Stimulated activated CD8-positive, alpha-beta memory T cell treated with anti-CD3 and anti-CD28 coated beads, Interleukin-4, amount 100 ng/mL, for 1 hour (primary cell): ENCODE measurements at places on chromosomes 3 and 15.

- no peak for DNase-seq
Measured at GRCh38 chr3:39013289-39013688, 38.5 kb downstream of the SCN11A start.

DNA sequence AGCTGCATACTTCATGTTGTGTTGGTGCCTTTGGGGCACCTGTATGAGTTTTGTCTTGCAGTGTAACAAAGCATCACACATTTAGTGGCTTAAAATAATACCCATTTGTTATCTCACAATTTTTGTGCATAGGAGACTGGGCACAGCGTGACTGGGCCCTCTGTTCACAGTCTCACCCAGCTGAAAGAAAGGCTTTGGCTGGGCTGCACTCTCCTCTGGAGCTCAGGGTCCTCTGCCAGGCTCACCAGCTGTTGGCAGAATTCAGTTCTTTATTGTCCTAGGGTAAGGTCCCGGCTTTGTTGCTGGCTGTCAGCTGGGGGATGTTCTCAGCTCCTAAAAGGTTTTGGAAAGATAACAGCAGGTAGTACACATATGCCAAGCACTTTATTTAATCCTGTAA lies 263.3 kb downstream of the CLSTN2 start:
- DNase-seq, result no peak

DNA sequence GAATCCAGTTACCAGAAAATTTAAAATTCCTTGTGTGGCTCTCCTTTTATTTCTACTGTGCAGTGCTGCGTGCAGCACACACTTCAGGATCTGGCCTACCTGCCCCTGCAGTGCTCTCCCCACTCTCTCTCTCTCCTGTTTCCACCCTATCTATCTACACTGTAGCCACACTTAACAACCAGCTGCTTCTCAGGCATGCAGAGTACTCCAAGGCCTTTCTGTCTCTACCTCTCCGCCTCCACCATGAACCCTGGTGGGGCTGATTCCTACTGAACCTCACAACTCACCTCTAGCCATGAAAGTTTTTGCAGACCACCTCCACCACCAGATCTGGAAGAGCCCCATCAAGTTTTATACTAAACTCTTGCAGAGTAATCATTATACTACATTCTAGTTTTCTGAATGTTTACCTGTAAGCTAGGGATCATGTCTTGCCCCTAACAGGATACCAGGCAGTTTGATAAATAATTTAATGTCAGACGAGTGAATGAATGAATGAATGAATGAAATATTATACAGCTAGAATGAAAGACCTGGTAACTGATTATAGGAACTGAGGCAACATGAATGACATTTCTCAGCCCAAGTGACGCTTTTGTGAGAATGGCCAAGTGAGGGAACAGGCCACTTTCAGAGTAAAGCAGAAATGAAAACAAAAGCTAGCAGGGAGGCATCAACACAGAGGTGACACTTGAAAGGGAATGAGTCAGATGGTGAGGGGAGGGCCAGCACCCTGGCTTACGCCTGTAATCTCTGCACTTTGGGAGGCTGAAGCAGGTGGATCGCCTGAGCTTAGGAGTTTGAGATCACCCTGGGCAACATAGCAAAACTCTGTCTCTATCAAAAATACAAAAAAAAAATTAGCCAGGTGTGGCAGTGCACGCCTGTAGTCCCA lies 363.5 kb downstream of the FOXP1 start:
- DNase-seq, result no peak

- peak; percentile 34 for DNase-seq
Measured at GRCh38 chr3:169764312-169764881, 463 bp downstream of the TERC start.

GRCh38 chr3:30620402-30621360 lies 14.3 kb downstream of the TGFBR2 start:
- no peak for DNase-seq

DNA sequence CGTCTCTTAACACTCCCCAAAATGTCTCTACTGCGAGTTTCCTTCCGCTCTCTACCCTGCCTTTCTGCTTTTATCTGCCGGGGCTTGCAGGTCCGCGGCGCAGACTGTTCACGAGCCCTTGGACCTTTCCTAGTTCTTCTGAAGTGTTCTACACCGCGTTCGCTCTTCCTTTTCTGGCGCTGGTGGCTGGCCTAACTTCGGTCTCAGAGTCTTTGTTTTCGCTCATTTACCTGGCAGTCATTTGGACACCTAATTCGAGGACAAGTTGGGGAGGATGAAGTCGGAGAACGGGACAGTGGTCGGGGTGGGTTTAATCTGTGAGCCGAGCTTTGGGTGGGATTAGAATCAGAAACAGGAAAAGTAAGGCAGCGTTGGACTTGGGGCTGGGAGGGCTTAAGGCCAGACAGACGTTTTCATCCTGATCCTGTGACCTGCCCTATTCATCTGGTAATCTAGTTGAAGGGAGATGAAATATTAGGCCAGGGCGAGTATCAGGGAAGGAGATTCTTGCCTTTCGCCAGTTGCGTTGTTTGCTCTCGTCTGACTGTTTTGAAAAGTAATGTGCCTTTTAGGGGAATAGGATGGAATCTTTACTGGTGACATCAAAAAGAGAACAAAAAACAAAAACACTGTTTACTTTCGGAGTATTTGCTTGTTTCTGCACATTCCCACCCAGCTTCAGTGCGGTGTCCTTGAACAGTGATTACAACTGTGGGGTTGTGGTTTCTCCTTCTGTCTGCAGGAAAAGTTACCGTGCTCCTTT lies 1.8 kb downstream of the DIPK2A start:
- DNase-seq, result peak; percentile 44

DNA sequence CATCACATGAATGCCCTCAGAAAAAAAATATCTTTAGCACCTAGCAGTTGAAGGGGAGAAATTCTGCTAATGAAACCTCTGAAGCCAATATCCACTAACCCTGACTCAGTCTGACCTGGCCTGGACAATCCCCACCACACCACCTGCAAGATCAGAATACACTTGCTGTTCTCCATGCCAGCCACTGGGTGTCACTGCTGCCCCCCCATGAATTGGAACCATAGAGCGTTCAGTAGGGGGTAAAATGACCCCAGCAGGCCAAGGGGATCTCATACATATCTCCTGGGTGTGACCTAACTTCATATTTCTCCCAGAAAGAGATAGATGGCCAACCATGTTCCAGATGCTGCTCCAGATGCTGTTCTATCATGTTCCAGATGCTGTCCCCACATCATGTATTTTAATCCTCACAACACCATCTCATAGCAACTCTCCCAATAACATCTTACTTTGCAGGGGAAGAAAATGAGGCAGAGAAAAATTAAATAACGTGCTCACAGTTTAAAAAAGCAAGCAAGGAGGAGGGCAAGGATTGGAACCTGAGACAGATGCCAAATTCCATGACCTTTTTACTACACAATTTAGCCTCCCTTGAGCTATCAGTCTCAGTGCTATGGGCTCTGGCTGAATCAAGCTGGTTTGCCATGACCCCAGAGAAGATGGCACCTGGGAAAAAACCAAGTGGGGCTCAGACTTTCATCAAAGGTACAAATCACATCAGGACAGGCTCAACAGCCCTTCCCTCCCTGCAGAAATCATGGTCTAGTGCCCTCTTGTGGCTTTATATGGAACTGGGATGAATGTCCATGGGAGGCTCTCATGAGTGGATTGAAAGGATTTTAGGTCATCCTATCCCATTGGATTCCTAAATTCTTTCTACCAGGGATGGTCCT lies 12.4 kb downstream of the NTRK3 start:
- DNase-seq, result no peak

GRCh38 chr3:17678116-17678741 lies 64.2 kb downstream of the TBC1D5 start:
- DNase-seq, result no peak

DNA sequence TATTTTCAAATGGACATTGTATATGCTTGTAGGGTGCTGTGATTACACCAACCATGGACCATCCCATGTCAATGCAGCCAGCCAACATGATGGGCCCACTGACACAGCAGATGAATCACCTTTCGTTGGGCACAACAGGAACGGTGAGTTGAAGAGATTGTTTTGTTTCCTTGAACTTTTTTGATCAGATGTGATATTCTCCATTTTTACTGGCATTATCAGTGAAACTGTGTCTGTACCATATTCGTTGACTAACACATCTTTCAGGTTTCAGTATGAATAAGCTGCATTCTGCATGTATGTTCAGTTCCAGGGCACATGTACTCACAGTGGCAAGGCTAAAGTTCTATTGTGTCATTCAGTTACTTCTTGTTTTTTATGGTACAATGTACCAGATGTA lies 655.2 kb downstream of the RBMS3 start:
- no peak for DNase-seq

DNA sequence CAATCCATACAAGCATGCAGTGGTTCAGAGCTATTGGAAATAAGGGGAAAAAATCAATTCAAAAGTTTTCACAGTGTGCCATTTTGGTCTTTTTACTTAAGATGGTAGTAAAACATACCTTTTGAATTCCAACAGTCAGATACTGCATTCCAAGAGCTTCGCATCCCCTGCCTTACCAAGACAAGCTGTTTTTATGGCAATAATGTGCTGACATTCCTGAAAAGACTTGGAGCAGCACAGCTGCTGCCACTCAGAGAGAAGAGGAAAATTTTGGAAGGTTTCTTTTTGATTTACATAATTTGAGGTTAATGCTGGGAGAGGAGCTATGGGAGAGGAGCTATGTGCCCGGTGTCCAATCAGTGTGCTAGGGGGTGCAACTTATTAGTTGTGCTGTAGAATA lies 148.3 kb downstream of the FEZF2 start:
- no peak for DNase-seq

DNA sequence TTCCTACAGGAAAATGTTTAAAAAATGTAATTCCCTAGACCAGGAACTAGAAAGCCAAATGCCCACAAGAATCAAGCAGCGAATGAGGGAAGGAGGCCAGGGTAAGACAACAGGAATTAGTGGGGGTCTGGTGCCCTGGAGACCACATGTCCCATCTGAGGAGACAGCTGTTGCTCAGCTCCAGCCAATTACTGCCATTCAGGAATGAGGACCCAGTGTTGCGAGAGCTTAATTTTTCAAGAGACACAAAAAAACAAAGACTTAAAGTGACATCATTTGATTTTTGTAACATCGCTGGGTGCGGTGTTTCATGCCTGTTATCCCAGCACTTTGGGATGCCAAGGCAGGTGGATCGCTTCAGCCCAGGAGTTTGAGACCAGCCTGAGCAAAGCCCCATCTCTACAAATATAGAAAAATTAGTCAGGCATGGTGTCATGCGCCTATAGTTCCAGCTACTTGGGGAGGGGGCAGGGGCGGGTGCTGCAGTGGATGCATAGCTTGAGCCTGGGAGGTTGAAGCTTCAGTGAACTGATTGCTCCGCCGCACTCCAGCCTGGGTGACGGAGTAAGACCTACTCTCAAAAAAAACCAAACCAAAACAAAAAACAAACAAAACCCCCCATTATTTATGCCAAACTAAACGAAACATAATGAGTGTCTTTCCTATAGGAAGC lies 52.8 kb upstream of the LRIG1 start:
- no peak for DNase-seq

DNA sequence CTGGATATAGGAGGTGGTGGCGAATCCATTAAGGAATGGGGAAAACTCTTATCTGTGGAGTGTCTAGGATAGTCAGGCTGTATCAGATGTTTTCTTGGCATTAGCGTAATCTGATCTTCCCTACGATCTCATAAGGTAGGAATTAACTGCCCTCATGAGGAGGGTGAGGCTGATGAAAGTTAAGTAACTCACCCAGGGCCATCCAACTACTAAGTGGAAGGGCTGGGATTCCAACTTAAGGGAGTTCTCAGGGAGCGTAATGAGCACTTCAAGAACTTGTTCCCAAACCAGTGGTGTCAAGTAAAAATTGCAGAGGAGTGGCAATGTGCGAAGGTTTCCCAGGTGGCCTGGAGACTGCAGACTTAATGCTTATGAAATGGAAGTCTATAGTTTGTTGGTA lies 55.9 kb upstream of the OSBPL11 start:
- DNase-seq, result no peak

- DNase-seq, result no peak
Measured at GRCh38 chr3:116040152-116040551, 405.1 kb downstream of the LSAMP start.

GRCh38 chr15:57708047-57708446 lies 1.5 kb downstream of the POLR2M start:
- no peak for DNase-seq

DNA sequence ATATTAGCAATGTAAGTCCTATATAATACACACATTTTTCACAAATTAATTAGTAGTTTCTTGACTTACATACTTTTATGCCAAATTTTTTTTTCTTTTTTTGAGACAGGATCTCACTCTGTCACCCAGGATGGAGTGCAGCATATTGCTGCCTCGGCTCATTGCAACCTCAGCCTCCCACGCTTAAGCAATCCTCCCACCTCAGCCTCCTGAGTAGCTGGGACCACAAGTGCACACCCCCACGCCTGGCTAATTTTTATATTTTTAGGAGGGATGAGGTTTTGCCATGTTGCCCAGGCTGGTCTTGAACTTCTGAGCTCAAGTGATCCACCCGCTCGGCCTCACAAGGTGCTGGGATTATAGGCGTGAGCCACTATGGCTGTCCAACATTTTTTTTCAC lies 54.6 kb downstream of the RNF111 start:
- DNase-seq, result no peak

- no peak for DNase-seq
Measured at GRCh38 chr3:79187426-79187825, 580.4 kb downstream of the ROBO1 start.

DNA sequence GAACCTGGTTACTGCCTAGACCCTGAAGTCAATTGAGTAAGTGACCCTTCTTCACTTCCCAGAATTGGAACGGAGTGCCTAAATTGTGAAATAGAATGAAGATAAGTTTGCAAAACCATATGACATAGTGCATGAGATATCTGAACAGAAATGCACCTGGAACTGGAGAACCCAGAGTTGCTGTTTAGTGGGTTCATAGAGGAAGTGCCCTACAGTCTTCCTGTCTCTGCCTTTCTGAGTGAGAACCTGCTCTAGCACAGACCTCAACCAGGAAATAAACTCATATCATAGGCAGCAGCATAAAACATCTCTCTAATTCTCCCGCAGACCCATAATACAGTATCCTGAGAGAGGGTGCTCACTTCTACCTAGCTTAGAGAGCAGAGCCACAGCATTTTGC lies 82.9 kb downstream of the EOMES start:
- peak; percentile 3 for DNase-seq

GRCh38 chr3:85516146-85516545 lies 557.4 kb downstream of the CADM2 start:
- no peak for DNase-seq

- no peak for DNase-seq
Measured at GRCh38 chr3:4751029-4751501, 228.2 kb upstream of the BHLHE40 start.

DNA sequence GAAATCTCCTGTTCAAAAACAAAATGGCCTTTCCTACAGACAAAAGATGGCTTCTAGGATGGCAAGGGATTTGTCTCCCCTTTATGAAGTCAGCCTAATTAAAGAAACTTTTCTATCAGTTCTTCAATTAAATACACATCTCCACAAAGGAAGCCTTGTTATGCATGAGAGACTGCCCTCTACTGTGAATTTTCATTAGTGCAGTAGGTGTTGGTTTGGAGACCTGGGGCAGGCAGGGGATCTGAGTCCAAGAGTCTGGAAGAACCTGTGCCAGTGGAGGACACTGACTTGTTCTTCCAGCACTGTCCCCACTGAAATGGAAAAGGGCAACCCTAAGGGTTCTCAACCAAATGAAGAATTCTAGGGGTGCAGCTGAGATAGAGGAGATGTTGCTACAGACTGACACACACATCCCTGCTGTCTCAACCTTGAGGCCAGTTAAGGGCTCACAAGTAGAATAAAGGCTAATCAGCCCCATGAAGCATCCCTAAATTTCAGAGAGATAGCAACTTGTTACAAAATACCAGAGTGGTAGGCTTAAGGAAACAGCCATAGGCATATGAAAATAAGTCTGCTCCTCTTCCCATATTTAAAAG lies 174.0 kb upstream of the PRICKLE2 start:
- DNase-seq, result no peak
